ENCODE measurements at places on chromosomes 2 and 18.

- DNase-seq: no peak
These were observed 89.5 kb downstream of the SLC4A10 start for GRCh38 chr2:161713706-161714105.

DNA sequence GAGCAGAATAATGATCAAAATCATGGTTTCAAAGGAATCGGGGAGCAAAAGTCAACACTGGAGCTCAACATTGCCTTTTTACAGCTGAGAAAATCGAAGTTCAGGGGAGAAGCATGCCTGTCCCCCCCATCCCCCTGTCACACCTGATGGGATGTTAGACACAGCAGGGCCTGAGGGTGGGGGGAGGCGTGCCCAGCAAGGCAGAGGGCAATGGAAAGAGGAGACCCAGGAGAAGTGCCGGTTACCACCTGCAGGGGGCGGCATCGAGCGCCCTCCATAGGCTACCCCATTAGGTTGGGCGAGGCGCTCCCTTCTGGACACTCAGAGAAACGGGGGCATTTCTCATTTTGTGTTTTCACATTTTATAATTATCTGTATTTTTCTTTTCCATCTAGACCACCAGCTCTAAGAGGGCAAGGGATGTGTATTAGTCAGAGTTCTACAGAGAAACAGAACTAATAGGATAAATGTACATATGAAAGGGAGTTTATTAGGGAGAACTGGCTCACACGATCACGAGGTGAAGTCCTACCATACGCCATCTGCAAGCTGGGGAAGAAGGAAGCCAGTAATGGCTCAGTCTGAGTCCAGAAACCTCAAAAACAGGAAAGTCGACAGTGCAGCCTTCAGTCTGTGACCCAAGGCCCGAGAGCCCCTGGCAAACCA is 271.3 kb downstream of the LRATD1 start:
- peak; percentile 74 for DNase-seq

DNA sequence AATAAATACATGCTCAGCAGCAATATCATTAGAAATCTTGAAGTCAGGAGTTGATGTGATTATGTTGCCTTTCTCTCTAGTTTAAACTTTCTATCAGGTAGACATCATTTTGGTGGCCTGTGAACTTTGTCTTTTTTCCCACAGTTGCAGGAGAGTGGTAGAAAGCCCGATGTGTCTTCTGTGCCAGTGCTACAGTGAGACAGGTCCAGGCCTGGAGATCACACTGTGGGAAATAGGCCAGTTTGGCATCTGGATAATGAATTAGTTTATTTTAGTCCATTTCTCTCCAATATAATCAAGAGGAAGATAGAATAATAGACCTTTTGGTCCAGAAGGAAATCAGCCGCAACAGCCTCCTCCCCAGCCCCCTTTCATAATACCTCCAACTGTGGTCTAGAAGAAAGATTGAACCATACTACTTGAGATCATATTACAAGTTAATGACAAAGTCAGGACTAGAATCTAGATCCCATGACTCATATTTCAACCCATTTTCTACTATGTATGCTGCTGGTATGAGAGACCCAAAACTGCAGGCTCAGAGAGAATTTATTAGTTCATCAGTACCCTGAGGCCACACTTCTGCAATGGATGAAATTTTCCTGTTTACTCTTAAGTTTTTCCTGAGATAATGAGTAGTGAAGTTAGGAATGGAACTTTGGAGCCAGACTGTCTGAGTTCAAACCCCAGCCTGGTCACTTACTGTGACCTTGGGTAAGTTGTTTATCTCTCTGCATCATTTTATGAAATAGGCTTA is 20.6 kb downstream of the KCMF1 start:
- DNase-seq: no peak

GRCh38 chr2:152657043-152657442 is 60.2 kb downstream of the PRPF40A start:
- no peak for DNase-seq

DNA sequence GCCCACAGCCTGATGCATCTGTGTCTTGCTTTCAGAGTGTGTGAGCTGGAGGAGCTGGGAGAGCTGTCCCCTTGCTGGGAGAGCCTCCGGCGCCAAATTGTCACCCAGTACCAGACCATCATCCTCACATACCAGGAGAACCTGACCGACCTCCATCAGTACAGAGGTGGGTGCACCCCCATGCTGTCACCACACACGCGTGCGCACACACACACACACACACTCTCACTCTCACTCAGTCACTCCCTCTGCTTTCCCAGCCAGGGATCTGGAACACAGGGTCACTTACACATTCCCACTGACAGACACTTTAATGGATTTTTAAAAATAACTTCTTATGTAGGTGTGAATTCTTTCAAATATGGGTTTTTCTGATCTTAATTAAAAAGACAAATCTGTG is 64.5 kb downstream of the COA5 start:
- DNase-seq: no peak

DNA sequence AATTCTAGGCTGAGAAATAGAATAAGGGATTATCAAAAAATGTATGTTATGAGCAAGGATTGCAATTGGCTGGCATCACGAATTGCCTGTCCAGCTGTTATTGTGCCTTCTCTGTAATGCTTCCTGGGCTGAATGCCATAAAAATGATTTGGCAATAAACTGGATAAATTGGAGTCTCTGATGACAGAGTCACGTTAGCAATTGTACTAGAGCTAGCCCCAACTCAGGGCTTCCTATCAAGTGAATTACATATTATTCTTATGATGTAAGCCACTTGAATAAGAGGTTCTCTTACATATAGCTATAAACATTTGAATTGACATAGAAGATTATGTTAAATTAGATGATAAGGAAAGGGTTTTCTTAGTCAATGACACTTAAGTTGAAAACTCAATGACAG is 607.5 kb upstream of the REG3G start:
- no peak for DNase-seq

DNA sequence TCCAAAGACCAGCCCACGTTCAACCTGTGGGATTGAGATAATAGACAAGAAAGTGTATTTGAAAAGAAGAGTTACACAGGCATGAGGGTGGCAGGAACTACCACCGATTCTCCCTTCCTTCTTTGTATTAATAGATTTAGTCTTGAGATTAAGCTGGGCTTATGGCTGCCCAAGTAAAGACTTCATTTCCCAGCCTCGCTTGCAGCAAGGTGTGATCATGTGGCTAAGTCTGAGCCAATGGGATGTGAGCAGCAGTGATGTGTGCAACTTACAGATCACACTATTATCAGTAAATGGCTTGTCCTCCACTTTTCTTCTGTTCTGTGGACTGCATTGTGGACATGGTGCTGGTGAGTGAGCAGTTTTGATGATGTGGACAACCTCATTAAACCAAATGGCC is 101.7 kb downstream of the POLR1A start:
- DNase-seq: no peak

- no peak for DNase-seq
These were observed 302.1 kb downstream of the ARHGAP15 start for GRCh38 chr2:143431316-143431715.

GRCh38 chr18:67183398-67183797 is 333.1 kb downstream of the DSEL start:
- DNase-seq: no peak

DNA sequence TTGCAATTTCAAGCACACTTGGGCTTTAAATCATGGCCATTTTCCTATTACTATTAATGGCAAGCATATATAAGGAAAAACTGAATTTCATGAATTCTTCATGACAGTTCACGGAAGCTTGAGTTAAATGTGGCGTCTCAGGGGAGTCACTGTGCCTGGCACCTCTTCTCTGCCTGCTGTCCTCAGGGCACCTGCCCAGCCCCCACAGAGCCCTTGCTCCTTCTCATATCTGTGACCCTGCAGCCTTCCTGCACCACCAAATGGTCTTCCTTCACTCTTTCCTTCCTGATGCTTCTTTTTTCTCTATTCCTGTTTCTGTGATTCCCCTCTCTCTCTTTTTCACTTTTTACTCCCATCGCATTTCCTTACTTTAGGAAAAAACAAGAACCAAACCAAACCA is 35.4 kb downstream of the LAMA3 start:
- no peak for DNase-seq

DNA sequence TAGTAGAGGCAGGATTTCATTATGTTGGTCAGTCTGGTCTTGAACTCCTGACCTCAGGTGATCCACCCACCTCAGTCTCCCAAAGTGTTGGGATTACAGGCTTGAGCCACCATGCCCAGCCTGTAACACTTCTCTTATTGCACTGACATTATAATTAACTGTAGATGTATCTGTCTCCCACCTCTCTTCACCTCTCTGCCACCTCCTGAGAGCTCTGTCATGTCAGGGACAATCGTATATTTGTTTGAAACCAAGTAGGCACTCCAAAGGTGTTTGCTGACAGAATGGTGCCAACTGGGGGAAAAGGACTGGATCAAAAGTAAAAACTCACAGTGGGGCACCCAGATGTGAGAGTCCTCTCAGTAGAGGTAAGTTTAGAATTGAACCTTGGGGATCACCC is 17.3 kb upstream of the ME2 start:
- DNase-seq: no peak

- DNase-seq: no peak
These were observed 106.5 kb downstream of the GALNT3 start for GRCh38 chr2:165687426-165688002.

DNA sequence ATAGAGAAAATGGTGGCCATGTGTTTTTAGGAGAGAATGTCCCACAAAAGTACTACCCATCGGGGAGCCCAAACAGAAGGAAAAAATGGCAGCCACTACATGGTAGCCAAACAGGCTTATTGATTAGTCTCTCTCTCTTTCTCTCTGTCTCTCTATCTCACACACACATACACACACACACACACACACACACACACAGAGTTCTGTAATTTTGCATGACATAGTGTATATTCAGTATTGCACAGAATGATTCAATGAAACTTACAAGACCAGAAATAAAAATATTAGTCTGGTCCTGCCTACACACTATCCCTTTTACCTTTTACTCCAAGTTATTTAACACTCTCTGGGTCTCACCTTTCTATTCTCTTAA is 124.8 kb upstream of the SLC39A10 start:
- no peak for DNase-seq

Data from activated naive CD4-positive, alpha-beta T cell treated with anti-CD3 and anti-CD28 coated beads, Interleukin-2, amount 50 U/mL, for 72 hours (primary cell).